ENCODE measurements at places on chromosomes 7 and 10.

DNA sequence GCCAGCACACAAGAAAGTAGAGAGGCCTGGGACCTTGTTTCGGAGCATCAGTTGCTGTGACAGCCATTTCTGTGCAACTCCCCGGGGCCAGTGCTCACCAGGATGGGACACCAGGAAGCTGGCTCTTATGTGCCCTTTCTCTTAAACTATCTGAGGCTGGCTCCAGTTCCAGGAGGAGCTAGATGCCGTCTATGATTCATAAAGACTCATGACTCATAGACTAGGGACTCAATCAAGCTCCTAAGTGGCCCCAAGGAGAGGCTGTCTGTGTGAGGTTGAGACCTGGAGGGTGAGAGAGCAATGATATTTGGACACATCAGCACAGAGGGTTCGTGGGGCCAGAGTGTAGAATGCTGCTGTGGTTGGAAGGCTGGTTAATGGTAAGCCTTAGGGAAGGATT is 580.1 kb downstream of the CCSER2 start:
- no peak for DNase-seq

- no peak for DNase-seq
These were observed 144.4 kb upstream of the CELF2 start for GRCh38 chr10:10873289-10873688.

DNA sequence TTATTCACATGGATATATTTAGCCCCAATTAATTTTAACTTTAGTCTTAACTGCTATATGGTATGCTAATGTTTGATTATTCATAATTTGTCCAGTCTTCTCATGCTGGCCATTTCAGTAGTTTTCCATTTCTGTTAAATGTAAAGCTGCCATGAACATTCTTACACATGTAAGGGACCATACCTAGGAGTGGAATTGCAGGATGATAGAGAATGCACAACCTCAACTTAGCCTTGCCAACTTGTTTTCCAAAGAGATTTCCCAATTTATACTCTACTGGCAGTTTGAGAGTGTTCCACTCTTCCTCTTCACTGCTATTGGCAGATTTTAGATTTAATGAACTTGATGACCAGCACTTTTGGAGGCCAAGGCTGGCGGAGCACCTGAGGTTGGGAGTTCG is 68.2 kb downstream of the FANK1 start:
- DNase-seq = no peak

DNA sequence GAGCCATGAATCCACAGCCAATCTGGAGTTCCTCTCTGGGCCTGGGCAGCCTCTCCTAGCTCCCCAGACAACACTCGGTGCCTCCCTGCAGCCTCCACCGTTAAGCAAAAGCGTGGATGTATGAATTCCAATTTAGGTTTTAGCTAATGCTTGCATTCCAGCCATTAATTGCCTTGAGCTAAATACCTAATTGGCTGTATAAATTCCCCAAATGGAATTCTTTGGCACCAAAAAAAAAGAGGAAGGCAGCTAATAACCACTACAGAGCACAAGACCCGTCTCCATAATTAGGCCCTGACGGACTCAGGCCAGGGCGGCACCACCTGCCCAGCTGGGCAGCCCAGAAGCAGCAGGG is 140.5 kb downstream of the PTPRN2 start:
- no peak for DNase-seq

DNA sequence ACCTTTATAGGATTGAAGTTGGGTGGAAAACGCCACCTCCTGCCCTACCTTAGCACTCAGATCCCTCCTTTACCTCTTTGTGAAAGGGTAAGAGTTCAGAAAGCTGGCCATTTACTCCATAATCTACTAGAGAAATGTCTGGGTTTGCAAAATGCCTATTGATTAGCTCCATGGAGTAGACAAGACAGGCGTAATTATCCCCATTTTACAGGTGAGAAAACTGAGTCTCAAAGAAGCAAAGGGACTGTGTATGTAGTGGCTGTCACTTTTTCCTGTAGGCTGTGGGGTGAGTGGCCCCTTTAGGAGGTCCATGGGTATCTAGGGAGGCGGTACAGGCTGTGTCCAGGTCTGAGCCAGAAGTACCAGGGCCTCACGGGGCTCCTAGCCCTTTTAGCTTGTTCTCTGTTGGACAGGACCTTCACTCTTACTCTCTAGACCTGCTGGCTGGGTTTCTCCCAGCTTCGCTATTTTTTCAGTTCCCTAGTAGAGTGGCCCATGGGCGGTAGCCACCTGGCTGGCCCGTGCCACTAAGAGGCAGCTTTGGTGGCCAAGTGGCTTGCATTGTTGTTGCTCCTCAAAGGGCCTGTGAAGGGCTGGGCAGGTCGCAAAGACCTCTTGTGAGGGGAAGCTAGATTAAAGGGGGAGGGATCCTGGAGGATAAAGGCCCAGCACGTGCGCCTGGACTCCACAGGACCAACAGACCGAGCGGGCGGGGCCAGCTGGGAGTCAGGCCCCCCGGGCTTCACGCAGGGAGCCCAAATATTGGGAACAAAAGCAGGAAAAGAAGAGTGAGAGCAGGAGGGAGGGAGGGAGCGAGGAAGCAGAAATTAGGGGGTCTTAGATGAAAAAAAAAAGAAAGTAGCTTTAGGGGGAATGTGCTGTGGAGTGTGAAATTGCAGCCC is 4.7 kb upstream of the PAX2 start:
- DNase-seq = no peak

DNA sequence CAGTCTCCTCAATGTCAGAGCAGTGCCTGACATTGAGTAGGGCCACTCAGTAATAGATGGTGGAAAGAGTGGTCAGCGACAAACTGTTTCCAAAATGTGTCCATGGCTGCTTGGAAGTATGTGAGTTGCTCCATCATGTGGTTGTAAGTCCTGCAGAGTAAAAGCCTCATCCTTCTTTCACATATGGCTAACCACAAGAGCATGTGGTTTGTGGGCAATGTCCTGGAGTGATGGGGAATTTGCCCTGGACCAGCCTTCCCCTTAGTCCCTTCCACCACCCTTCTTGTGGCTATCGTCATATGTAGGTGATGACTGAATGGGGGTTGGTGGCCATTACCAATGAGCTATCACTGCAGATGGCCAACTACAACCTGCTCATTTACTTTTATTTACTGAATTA is 33.0 kb upstream of the PLXNA4 start:
- DNase-seq = no peak

- no peak for DNase-seq
These were observed 535.9 kb downstream of the TFEC start for GRCh38 chr7:115494529-115495147.

DNA sequence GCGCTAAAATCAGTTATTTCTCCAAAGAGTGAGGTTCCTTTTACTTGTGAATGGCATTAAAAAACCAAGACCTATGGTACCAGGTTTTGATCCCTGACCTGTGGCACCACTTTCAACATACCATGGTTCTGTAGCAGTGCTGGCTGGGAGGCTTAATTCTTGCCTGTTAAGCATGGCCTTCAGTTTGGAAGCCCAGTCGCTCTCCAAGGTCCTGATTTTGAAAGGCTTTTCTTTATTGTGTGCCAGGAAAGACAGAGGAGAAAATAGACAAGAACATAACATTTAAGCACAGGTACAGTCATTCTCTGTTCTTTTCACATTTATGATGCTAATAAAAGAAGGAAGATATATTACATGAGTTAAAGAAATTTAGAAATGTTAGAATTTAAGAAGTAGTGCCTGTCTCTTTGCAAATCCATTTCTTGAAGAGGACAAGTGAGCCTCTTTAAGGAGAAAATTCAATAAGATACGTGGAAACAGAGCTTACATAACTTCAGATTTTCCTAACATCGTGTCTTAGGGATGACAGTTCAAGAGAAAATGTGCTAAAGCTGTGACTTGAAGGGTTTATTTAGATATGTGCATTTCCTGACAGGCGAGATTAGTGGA is 357.6 kb downstream of the DPP6 start:
- DNase-seq = no peak

GRCh38 chr10:13853854-13854253 is 267.1 kb downstream of the PRPF18 start:
- DNase-seq = no peak

- no peak for DNase-seq
These were observed 75.7 kb upstream of the EFCAB10 start for GRCh38 chr7:105656922-105657521.

GRCh38 chr10:97018251-97019212 is 167.2 kb downstream of the SLIT1 start:
- no peak for DNase-seq

DNA sequence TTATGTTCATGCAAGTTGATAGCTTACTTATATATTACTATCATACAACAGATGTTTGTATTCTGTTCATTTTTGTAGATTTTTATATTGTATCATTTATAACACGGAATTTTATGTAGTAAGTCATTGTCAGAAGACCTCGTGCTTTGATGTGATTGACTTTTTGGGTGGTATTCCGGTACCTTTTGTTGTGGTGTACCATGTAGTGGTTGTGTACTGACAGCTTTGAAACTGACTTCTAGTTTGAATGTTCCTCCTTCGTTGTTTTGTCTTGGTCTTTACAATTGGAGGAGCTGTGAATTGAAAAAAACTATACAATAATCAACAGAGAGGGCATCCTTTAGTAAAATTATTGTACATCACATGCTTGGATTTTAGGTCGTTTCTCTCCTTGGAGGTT is 61.5 kb downstream of the WAC start:
- DNase-seq = no peak

- no peak for DNase-seq
These were observed 89.7 kb upstream of the PDGFA start for GRCh38 chr7:609365-609764.

DNA sequence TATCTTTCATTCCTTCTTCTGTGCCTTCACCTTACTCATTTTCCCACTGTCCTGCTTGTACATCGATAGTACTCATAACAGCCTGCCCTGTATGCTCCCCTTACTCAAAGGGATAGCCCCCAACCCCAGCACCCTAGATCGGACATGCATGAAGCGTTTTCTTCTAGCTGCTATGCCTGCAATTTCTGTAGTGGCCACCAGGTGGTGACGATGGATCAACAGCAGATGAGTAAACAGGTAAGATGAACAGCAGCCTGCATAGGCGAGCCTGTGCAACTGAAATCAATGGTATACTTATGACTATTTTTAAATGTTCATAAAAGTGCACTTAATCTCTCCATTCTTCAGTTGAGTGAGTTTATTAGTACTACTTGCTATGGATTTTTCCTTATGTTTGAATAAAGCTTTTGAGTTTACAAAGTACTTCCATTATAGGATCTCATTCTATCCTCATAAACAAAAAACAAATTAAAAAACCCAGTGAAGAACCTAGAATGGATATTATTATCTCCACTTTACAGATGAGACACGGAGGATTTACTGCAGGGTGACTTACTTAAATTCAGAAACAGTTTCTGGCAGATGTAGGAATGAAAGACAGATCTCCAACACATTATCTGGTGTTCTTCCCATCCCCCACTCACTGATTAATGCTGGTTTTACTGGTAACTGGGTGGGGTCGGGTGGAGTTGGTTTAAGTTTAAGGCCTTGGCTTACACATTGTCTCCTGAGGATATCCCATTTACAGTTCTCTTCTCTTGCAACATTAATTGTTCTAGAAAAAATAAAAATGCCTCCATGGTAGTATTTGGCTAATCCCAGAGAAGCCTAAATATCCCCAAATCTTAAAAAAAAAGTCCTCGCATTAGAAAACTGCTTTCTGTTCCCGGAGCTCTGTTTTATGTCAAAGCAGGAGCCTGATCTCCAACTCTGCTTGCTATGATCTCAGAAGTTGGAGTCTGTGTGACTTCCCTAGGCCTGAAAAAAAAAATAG is 222.1 kb downstream of the GLI3 start:
- DNase-seq = no peak

GRCh38 chr10:128710098-128710797 is 584.0 kb upstream of the MKI67 start:
- no peak for DNase-seq

- DNase-seq = no peak
These were observed 9.7 kb upstream of the OIT3 start for GRCh38 chr10:72883861-72884260.

- no peak for DNase-seq
These were observed 370.2 kb downstream of the GATA3 start for GRCh38 chr10:8424555-8425211.

DNA sequence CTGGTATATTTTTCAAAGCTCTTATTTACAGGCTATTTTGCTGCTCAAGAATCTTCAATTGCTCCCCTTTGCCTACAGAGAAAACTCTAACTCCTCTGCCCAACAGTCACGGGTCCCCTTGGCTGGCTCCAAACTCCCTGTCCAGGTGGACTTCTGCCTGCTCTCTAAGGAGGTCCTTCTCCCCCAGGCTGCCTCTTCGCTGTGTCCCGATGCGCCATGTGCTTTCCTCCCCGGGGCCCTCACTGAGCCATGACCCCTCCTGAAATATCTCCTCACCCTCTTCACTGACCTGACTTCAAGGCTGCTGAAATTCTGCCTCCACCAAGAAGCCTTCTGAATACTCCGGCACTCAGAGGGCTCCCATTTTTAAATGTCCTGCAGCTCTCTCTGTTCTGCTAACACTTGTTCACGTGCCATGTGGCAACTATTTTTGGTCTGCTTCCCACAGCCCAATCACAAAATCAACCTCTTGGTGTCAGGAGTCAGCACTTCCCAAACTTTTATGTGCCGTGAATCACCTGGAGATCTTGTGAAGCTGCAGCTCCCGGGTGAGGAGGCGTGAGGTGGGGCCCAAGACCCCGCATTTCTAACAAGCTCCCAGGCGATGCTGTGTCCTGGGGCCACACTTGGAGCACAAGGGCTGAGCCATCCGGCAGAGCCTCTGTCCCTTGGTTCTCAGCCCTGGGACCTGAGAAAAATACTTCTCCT is 85.7 kb upstream of the COL13A1 start:
- DNase-seq = no peak

GRCh38 chr7:69959789-69960499 is 361.7 kb downstream of the AUTS2 start:
- DNase-seq = no peak

DNA sequence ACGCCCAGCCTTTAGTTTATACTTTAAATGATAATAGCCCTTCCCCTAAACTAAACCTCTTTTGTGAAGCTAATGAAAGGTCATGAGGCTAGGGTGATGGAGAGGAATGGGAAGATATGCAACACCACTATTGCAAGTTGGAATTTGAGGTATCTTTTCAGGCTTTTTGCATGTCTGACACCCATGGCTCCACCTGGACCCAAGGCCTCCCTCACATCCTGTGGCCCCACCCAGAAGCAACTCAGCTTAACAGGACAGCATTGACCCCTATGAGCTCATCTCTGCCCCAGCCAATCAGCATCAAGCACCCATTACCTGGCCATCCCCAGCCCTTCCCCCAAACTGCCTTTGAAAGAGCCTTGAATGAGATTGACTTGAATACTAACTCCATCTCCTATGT is 674.2 kb upstream of the NRP1 start:
- no peak for DNase-seq

- no peak for DNase-seq
These were observed 13.2 kb upstream of the FAM107B start for GRCh38 chr10:14787938-14788337.

All from cortex of kidney (tissue), 1 donor.